ENCODE measurements at places on chromosomes 1 and 21.
A peak's percentile ranks its signal among the peaks of the same experiment; 100 is the strongest.

DNA sequence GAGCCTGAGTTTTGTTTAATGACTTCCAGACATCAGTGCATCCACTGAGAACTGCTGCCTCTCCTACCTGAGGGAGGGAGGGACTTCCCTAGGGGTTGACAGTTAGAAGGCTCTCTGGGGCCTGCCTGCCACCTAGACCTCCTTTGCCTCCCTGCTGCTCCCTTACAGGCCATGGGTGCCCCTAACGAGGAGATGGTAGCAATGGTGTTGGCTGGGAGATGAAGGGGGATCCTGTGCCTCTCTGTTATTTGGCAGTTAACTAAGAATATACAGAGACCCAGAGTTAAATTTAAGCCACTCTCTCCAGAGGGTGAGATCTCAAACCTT, 66.1 kb downstream of the UBE2U start:
- no peak for DNase-seq

GRCh38 chr1:204889681-204890383, 19.2 kb downstream of the NFASC start:
- DNase-seq: peak; percentile 14

- DNase-seq: no peak
Observed at GRCh38 chr1:86259390-86259789, 102.8 kb upstream of the COL24A1 start.

- DNase-seq: no peak
Observed at GRCh38 chr1:53272349-53272748, 34.0 kb upstream of the MAGOH start.

- DNase-seq: no peak
Observed at GRCh38 chr1:62433861-62434617, 2.8 kb upstream of the USP1 start.

DNA sequence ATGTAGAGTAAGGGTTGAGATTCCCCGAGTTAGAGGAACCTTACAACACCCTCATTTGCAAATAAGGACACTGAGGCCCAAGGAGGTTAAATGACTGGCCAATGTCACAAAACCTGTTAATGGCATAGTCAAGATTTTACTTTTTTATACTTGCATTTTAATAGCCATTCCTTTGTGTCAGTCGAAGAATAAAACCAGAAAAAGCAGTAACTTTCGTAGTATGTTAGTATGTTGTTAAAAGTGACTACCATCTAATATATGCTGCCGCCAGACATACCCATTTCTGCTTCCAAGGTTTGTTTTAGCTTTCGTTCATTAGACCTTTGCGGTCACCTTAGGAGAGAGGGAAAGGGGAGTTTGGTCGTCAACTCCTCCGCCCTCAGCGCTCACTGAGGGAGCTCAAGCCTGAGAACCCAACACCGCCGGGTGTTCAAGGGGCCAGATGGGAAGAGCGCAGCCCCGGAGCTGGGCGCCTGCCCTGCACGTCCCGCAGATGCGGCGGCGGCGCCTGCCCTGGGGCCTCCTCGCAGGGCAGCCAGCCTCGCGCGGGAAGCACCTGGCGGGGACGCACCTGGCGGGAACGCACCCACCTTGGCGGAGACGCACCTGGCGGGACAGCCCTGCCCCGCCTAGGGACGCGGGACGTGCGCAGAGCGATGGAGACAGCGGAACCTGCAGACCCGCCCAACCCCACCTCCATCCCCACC, 466 bp downstream of the VPS26C start:
- DNase-seq: no peak

DNA sequence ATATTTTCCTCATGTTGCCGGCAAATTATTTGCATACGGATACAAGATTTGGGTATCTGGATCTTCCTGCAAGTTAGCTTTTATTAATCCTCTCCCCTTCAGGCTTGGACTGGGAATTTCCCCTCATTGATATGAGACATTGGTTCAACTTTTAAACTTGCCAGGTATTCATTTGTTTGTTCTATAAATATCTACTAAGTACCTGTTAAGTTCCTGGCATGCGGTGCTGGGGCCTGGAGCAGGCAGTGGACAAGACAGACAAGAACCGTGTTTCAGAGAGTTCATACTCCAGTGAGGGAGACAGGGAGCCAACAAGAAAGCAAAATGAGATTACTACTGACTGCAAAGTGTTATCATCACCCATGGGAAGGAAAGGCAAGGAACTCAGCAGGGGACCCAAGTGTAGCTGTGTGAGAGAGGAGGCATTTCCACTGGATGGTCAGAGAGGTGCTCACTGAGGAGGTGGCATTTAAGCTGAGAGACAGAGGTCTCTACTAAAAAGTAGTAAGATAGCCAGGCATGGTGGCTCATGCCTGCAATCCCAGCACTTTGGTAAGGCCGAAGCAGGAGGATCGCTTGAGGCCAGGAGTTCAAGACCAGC, 39.1 kb upstream of the FHAD1 start:
- DNase-seq: no peak

DNA sequence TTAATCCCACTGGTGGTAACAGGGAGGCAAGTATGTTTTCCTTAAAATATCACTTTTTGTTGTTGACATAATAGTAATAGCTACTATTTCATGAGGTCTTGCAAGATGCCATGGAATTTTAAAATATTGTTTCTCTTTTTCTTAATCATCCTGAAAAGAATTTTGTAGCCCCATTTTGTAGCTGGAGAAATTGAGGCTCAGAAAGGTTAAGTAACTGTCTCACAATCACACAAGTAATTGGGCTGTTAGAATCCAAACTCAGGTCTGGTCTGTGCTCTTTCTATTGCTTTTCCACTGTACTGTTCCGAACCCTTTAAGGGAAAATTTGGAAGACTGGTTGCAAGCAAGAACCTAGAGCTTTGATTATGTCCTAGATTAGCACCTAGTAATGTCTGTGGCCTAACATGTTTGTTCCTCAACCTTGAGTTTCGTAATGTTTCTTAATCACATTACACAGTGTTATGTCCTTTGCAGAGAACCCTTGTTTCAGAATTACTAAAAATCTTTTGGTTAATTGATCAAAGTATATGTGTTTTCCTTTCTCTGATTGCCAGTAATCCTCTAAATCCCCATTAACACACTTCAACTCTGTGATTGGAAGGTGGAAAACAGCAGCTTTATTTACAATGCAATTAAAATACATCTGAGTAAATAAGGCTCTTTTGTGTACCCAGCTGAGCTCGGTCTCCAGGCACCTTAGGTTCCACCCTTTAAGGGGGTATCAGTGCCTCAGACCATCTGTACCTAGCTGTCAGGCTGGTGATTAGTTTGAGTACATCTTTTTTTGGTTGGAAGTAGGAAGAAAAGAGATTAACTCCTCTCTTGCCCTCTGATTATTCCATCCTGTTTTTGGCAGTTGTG, 10.4 kb downstream of the LRRC42 start:
- DNase-seq: no peak

DNA sequence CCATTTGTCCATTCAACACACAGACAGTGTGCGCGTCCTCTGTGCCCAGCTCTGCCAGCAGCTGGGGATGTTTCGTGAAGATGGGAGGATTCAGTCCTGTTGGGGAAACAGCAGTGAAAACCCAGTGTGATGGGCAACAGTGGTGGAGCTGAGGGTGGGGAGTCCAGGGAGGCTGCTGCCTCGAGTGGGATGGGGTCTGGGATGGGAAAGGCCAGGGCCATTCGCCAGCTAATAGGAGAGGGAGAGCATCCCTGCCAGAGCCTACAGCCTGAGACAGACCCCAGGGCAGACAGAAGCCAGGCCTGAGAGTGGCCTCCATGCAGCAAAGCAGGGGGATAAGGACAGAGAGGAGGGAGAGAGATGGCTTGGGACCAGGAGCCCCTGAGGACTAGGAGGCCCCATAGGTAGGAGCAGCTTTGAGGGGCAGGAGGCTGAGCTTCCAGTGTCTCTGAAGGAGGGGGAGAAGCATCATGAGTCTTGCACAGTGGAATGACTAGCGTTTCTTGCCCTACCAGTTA, 252.6 kb downstream of the NPHP4 start:
- no peak for DNase-seq

- no peak for DNase-seq
Observed at GRCh38 chr1:28171246-28171645, 5.2 kb downstream of the PTAFR start.

DNA sequence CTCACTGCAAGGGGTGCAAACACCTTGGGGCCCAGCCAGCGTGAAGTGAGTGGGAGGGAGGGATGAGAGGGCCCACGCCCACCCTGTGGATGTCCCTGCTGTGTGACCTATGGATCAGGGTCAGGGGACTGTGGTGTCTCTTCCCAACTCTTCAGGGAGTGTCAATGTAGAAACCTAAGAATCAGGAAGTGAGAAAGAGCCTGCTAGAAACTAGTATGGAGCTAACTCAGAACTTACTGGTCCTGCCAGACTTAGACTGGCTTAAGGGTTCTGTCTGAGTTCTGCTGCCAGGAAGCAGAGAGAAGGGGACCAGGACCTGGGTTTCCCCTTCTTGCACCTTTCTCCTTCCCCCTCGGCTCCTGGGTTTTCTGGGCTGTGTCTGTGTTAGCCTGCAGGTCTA, 1.8 kb upstream of the IL10 start:
- DNase-seq: no peak
